ENCODE measurements at places on chromosomes 4 and X.

DNA sequence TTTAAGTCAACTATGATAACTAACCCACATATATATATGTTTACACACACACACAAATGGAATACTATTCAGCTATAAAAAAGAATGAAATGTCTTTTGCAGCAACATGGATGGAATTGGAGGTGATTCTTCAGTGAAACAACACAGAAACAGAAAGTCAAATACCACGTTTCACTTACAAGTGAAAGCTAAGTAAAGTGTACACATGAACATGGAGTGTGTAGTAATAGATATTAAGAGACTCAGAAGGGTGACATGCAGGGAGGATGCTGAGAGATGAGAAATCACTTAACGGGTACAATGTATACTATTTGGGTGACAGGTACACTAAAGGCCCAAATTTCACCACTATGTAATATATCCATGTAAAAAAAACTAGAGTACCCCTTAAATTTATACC is 146.5 kb downstream of the FBXW7 start:
- DNase-seq = no peak

GRCh38 chrX:53004038-53004437 is 44.6 kb upstream of the GPR173 start:
- no peak for DNase-seq

GRCh38 chr4:8391972-8392371 is 48.6 kb downstream of the ACOX3 start:
- DNase-seq = no peak

DNA sequence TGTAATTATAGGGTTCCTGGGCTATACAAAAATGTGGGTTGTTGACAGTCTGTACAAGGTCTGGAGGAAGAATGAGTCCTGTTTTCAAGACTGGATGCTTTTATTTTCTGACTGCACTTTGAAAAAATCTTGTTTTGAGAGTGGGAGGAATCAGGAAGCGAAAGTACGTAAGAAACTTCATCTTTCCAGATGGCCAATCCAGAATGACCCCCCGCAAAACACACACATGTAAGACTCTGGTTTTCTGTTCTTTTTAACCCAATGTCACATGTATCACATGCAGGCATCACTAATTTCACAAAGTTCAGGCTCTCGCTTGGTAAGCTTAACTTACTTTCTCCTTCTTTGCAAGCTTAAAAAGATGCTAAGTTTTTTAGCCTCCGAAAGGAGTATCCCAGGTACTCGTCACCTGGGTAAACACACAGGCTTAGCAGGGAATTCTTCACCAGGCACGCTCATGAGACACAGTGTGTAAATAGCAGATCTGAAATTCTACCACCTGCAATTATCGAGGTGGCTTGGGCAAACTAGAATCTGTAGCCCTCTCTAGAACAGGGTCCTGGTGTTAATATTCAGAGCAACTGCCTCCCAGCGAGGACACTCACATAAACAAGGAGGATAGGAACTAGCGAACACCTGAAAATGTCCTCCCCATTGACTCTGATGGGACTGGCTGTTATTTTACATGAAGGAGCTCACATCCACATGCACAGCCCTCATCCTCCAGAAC is 90.7 kb downstream of the NSUN7 start:
- DNase-seq = no peak

- no peak for DNase-seq
Observed at GRCh38 chr4:128394778-128395177, 107.2 kb upstream of the PGRMC2 start.

DNA sequence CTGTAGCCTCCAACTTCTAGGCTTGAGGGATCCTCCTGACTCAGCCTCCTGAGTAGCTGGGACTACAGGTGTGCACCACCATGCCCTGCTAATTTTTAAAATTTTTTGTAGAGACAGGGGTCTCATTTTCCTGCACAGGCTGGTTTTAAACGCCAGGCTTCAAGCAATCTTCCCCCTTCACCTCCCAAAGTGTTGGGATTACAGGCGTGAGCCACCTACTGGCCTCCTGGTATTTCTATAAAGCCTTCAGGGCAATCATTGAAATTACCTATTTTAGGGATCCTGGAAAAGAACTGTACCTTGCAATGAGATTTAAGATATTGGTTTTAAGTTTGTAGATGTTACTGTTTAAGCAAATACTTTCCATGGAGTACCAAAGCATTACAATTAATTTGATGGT is 13.5 kb upstream of the PLS3 start:
- no peak for DNase-seq

DNA sequence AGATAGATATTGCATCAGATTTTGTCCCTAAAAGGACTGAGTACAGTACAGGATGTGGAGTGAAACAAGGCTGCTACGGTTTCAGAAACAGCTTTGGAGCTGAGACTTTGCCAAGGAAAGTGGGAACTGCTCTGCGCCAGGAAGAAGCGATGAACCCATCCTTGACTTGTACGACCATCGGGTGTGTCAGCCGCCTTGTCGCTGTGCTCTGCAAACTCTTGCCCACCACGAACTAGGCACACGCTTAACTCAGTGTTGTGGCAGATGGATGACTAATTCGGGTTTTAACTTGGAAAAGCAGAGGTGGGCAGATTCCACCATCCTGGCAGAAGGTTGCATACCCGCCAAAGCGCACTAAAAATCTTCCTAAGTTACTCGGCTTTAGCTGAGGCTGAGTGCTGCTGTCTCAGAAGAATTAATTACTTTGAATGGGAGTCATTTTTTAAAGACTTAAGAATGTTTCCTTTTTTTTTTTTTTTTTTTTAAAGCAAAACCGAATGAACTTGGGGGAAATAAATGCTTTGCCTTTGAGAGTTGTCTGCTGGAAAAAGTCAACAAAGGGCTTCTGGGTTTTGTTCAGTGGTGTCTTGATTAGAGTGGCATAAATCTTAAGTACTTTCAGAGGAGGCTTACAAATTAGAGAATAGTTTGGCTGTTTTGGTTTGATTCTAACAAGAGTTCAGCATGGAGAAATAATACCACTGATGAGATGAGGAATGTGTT is 69.5 kb downstream of the SHROOM2 start:
- no peak for DNase-seq

GRCh38 chr4:26077756-26078155 is 163.7 kb downstream of the SMIM20 start:
- DNase-seq = no peak

GRCh38 chr4:40150932-40151331 is 45.9 kb upstream of the RHOH start:
- no peak for DNase-seq

DNA sequence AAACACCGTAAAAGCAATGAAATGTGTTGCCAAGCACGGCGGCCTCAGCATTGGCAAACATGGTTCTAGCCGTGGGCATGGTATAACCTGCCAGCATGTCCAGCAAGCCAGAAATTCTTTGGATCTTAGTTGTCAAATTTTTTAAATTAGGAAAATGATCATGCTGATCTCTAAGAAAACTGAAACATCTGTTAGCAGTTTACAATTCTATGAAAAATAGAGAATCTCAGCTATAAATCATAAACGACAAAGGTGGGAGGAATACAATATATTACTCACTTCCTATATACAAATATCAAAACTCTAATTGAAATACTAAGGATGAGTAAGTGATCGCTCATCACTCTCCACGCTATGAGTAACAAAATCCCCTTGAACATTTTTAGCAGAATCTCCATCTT is 130.3 kb downstream of the ADGRA3 start:
- no peak for DNase-seq

- DNase-seq = no peak
Observed at GRCh38 chr4:54152846-54153600, 53.1 kb downstream of the GSX2 start.

DNA sequence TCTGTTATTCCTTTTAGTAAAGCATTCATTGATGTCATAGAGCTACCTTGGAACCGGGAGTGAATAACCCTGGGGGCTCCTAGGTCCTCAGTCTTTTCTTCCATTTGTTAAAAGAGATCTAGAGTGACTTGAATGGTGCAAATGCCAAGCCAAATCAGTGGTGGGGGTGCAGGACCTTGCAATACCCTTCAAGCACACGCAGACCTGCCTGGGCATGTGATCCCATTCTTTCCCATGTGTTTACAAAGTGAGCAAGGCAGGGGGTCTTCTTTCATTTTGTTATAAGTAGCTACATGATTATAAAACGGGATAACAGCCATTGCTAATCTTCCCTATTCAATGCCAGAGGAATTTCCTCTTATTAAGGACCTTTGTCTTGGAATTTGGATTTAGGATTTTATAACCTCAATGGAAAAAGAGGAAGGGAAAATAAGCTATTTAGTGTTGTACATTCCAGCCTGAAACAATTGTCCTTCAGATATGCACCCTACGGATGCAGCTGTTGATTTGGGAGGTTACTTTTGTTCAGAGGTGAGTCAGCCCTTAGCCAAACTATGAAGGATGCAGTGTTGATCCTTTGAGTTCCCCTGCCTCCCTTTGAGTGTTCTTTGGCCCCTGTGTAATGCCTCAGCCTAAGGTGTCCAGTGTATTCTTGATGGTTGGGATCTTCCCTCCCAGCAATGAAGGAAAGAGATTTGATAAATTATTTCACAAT is 623.8 kb upstream of the HTR2C start:
- no peak for DNase-seq

- DNase-seq = no peak
Observed at GRCh38 chr4:154623436-154623835, 11.0 kb upstream of the FGG start.

DNA sequence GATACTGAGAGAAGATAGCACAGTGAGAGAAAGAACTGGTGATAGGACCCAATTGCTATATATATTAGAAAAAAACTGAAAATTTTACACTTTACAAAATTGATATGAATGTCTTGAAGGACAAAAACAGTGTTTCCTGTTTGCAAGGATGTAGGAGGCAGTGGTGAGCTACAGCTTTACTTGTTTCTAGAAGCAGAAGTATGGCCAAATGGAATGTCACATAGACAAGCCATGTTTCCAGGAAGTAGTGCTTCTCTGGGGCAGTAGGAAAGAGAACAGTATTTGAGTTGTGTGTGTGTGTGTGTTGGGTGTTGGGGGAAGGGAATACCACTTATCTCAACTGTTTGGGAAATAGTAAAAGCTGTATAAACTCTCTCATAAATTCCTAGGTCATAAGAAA is 60.9 kb upstream of the IBSP start:
- no peak for DNase-seq

GRCh38 chr4:55078987-55079386 is 46.4 kb downstream of the KDR start:
- DNase-seq = no peak
